ENCODE measurements at places on chromosomes 1 and 21.

DNA sequence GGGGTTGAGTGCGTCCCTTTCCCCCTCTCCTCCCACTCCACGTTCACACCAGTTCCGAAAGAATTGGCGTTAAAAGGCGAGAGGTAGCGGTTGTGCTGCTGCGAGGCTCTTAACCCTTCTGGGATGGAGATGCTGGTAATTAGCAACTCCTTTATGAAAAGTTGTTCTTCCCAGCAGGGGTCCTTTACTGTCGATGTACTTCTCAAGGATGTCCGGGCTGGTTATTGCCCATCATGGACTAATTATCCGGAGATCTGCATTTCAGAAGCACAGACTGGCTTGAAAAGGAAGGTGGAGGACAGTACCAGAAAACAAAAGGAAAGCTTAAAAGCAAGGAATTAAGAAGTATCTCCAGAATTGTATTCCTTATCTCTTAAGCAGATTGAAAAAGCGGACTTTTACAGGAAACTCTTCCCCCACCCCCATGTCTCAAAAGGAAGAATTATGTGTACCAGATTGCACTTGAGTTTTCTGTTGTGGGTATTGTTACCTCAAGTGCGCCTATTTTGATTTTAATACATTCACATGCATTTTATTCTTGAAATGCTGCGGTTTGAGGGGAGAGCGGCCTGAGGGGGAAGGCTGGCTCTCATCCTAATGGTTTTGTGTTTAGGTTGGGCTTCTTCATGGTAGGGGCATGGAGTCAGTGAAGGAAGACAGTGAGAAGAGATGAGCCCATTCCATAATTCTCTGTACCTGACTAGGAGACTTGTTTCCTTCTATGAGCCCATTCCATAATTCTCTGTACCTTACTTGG lies 1.5 kb downstream of the AK4 start:
- no peak for DNase-seq

GRCh38 chr1:44650159-44650831 lies 24.0 kb downstream of the TMEM53 start:
- no peak for DNase-seq

DNA sequence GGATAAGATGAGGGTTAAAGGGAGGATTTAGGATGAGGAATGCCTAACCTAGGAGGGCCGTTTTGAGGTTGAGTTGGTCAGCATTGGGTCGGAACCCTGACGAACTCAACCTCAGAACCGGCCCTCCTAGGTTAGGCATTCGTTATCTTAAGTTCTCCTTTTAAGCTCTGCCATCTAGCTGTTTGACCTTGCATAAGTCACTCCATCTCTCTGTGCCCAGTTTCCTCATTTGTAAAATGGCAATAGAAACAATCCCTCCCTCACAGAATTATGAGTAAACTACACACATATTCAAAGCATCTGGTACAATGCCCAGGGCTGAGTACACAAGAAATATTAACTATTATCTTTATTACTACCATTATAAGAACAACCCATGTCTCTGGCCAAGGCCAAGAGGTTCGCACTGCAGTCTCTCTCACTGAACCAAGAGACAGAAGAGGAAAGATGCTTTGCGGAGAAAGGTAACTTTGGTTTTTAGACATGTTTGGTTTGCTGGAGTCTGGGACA lies 4.8 kb downstream of the ABCB10 start:
- no peak for DNase-seq

- no peak for DNase-seq
Measured at GRCh38 chr1:62746086-62746808, 37.7 kb upstream of the ATG4C start.

DNA sequence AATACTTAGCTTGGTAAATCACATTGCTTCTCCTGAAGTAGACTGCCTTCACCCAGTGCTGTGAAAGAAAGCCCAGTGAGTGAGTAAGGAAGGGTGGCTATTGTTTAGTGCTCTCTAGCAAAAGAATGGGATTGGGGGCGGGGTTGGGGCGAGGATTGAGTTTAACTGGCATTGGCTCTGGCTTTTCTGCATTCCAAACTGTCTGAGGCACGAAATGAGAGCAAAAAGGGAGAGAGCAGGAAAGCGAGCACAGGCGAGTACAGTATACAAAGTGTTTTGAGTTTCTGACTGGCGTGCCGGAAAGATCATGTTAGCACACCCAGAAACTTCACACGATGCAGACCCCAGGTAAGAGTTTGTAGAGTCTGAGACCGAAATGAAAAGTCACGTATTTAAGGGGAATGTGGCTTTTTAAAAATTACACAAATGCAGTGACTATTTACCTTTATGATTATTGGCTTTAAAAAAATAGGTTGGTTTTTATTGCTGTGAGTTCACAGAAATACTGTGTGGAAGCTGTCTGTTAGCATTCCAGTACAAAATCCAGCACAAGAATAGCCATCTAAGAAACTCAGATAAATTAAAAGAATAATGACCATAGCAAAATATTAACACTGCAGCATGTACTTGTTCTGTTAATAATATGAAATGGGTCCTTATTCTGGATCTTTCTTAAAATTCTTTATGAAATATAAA lies 155.4 kb downstream of the CLEC20A start:
- DNase-seq, result no peak

- no peak for DNase-seq
Measured at GRCh38 chr1:41610361-41610760, 125.9 kb upstream of the EDN2 start.

DNA sequence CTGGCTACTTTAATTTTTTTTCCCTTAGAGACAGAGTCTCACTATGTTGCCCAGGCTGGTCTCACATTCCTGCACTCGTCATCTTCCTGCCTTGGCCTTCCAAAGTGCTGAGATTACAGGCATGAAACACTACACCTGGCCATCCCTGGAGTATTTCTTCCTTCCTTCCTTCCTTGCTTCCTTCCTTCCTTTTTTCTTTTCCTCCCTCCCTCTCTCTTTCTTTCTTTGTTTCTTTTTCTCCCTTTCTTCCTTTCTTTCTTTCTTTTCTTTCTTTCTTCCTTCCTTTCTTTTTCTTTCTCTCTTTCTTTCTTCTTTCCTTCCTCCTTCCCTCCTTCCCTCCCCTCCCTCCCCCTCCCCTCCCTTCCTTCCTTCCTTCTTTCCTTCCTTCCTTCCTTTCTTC lies 46.4 kb upstream of the PM20D1 start:
- no peak for DNase-seq

DNA sequence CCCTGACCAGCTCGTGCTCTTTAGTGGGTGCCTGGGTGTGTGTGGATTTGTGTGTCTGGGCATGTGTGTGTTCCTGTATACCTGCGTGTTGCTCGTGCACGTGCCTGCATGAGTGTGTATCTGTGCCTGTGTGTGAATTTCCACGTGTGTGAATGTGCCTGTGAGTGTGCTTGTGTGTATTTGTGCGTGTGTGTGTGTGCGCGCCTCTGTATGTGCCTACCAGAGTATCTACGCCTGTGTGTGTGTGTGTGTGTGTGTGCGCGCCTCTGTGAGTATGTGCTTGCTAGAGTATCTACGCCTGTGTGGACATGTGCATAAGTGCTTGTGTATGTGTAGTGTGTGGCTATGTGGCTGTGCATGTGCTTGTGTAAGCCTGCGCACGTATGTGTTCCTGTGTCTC lies 691 bp upstream of the SELENBP1 start:
- no peak for DNase-seq

DNA sequence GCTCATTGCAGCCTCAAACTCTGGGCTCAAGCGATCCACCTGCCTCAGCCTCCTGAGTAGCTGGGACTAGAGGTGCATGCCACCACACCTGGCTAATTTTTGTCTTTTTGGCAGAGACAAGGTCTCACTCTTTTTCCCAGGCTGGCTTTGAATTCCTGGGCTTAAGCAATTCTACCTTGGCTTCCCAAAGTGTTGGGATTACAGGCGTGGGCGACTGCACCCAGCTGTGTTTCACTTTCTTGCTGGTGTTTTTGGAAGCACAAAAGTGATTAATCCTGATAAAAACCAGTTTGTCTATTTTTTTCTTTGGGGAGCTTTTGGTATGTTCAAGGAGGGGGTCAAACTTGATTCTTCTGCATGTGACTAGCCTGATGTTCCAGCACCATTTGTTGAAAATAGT lies 19.3 kb downstream of the RNF11 start:
- DNase-seq, result no peak

All from anterior cingulate cortex (tissue), 58 donors.